ENCODE measurements at places on chromosomes 11 and 22. TPM values are rescaled to one million over a fixed set of nuclear protein-coding genes. Genes with fewer than 3 reads are reported as not detected.
A peak's percentile ranks its signal among the peaks of the same experiment; 100 is the strongest.

- no peak for DNase-seq
Observed at GRCh38 chr22:37638391-37639069, 939 bp upstream of the SH3BP1 start.

GRCh38 chr11:9974375-9974774 is 310.5 kb downstream of the SWAP70 start:
- DNase-seq, result no peak

DNA sequence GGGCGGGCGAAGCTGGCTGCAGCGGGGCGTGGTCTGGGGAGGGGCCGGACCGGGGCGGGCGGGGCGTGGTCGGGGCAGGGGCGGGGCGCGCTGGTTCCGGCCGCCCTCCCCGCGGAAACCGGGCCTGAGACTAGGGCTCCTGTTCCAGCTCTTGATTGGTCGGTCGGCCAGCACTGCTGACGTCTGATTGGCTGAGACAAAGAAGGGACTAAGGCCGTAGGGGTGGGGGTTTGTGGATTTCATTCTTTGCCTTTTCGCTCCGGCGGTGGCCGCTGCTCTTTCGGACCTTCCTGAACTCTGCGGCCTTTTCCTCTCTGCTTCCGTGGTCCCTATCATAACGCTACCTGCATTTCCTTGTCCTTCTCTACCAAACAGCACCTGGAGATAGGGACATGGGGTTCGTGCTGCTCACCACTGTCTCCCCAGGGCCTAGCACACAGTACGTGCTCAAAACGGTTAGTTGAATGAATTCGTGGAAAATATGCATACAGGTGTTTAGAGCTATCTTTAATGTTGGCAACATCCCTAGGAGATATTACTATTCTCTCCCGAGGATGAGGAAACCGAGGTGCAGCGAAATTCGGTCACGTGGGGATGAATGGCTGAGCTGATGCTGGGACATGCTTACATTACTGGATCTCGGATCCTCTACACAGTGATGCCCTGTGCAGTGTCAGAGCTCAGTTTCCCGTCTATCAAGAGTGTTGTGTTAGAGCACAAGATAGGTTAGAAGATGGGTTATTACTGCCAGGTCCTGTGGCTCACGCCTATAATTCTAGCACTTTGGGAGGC is 62.8 kb downstream of the NFAM1 start:
- DNase-seq, result peak; percentile 92

DNA sequence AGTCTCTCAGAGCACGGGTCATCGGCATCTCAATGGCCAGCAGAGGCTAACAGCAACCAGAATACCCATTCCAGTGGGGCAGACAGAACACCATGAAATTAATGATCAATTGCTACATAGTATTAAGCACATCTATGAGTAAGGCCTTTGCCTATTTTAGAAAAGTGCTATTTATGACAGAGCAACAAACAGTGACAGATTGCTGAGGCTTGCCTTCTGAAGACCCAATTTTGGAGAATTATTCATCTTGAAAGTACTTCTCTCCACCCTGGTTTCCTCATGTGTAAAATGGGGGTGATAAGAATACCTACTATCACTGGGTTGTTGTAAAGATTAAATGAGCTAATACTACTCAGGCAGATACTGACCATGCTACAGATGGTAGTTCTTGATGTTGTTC is 232.7 kb downstream of the TENM4 start:
- DNase-seq, result no peak

Gene MRGPRX4
- not detected for total RNA-seq

DNA sequence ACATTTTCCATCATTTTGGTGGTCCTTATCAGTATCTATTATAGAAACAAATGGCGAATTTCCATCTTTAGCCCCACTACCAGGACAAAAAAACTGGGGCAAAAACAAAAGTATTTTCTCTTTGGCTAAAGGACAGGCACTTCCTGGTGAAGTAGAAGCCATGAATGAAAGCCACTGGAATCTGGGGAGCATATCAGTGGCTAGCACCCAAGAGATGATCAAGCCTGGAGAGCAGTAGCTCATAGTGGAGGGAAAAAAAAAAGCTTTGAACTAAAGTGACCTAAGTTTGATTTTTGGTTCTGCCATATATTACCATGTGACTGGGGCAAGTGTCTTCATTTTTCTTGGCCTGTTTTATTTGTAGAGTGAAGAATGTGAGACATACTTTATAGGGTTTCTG is 272.3 kb downstream of the GUCY1A2 start:
- DNase-seq, result no peak

DNA sequence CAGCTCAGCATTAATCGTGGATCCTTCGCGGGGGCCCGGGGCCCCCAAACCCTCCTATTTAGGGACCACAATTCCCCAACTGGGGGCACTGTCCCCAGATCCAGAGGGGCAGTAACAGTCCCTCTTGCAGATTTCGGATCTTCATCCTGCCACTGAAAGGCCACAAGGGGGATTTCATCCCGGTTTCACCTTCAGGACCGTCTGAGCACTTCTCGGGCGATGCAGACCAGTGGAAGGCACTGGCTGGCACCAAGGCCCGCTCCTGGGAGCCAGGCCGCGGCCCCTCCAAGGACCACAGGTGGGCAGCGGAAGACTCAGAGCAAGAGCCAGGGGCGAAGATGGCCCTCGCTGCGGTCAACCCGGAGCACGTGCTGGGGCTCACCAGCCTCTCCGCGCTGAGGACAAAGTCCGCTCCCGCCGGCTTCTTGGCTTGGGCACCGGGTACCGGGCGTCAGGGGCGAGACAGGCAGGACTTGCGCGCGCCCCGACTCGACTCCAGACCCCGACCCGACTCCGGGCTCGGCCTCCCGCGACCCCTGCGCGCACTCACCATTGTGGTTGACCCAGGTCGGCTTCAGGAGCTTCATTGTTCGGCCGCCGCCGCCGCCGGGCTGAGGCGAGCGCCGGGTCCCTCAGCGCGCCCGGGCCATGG is 517 bp downstream of the HIRA start:
- peak; percentile 50 for DNase-seq

Gene NELL1
- not detected for total RNA-seq

Gene SCN3B
- 2.1 TPM for total RNA-seq

Gene SYCE3
- total RNA-seq, result not detected

DNA sequence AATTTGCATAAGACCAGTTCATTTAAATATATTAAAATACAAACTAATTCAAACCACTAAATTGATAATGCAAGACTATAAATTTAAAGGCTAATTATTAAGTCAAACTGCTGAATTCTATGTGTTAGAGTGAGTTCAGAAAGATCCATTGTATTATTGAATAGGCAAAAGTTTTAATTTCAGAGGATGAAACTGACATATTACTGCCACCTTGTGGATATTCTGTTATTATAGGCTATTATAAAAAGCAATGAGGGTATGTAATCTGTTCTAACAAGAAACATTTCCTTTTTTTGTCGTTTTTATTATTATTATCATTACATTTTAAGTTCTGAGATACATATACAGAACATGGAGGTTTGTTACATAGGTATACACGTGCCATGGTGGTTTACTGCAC is 20.9 kb upstream of the NAALAD2 start:
- DNase-seq, result no peak

Gene C11orf24
- total RNA-seq, result 37.1 TPM

- no peak for DNase-seq
Observed at GRCh38 chr11:69545976-69546617, 64.6 kb downstream of the LINC01488 start.

DNA sequence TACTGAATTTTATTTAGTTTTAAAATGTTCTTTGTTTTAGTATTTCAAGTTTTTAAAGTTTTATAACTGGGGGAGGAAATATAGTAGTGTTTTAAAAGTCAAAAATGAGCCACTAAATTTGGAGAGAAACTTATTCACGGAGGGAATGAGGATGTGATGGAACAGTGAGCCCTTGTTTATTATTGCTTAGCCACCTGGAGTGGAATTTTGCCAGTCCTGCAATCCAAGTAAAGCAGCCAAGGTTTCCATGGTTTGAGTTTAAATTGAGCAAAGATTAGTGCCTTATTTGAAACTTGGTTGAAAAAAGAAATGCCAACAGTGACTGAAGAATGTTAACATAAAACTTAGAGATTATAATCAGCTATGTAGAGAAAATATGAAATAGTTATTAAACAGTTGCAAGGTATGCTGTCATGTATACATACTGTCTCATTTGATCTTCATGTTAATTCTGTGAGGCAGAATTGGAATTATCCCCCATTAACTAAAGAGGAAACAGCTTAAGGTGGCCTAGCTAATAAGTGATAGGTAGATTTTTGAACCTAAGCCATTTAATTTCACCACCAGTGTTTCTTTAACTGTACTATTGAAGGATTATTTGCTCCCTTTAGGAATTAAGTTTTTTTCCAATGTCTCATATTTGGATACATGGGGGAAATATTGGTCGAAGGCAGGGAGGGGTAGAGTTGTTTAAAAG is 36.4 kb downstream of the SWAP70 start:
- no peak for DNase-seq

GRCh38 chr11:74748211-74749126 is at the start of gene RNF169:
TSS of gene RNF169 (plus strand) at chr11:74748849. CDS start at chr11:74748881, 32 bp downstream.
- DNase-seq, result peak; percentile 95

DNA sequence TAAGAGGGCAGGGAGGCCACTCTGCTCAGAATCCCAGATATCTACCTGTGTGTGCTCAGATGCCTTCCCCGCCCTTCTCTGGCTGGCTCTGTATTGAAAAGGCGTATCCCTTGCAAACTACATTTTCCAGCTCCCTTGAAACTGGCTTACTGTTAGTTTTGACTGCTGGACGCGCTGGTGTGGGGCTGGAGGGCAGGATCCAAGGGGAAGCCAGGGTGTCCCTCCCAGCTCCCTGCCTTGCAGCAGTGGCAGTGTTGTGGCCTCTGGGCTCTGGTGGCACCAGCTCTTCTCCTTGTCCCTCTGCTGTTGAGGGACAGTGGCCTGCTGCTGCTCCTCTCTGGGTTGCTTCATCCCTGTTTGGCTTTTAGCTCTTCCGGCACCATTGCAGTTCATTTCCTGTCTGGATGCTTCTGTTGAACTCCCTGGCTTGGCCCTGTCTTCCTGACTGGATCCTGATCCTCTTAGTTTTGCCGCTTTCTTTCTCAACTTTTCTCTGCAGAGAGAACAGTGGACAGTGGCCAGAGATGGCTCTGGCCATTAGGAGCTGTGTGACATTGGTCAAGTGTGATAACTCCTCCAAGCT is 107.1 kb upstream of the PARVA start:
- DNase-seq, result no peak

DNA sequence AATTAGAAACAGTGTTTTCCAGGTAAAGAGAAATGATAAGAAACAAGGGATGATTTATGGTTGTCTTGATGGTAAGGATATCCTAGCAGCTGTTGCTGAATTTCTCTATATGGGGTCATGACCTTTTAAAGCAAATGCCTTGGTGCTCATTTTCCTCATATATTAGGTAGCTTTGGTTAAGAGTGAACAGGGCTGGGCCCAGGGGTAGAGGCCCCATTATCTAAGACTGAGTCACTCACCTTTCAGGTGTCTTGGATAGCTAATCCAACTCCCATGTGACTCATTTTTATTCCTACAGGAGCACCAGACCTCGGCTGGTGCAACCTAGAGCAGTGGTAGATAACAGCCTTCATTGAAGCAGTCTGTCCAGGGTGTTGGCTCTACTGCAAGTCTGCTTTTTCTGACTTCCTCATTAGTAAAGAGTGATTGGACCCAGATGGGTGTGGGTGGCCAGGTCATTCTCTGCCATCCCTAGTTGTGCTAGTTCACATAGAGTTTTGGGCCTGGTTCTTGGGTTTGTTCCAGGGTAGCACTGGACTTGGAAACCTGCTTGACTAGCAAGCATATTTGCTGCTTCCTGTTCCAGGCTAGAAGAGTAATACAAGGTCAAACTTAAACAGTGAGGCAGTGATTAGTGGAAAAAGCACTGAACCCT is 37.4 kb downstream of the CTNND1 start:
- DNase-seq, result peak; percentile 84

- no peak for DNase-seq
Observed at GRCh38 chr11:114246321-114247069, 49.7 kb upstream of the NNMT start.

GRCh38 chr11:30852091-30852490 is 265.9 kb upstream of the MPPED2 start:
- no peak for DNase-seq
